ENCODE measurements at places on chromosomes 3 and 15.

DNA sequence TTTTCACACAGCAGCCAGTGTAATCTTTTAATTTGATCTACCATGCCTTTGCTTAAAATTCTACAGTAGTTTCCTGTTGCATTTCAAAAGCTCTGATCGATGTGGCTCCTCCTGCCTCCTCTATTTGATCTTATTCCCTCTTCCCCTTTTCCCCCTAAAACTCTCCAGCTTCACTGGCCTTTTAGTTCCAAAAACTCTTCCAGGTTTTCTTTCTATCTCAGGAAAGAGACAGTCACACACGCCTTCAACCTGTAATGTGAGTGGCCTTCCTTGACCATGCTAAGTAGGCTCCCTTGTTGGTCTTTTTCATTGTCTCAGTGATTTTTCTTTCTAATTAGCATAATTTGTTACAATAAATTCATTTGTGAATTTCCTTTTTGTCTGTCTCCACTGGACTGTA, 985 bp downstream of the TEX9 start:
- no peak for DNase-seq

GRCh38 chr15:20351448-20351971, 190.1 kb downstream of the GOLGA6L6 start:
- no peak for DNase-seq

GRCh38 chr3:194984622-194985021, 286.3 kb downstream of the XXYLT1 start:
- DNase-seq: no peak

DNA sequence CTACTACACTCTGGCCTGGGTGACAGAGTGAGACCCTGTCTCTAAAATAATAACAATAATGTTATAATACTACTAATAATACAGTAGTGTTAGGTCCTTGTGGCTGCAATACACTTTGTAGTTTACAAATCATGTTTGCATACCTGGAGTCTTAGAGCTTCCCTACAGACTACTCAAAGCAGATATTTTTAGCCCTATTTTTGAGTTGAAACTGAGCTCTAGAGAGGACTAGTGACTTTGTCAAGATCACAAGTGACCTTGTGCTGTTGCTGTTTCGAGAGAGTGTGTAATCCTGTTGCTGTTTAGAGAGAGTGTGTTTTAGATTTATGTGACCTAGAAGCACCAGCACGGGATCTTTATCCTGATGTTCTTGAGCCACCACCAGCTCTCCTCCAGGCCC, 105.3 kb upstream of the RNU6-1 start:
- no peak for DNase-seq

DNA sequence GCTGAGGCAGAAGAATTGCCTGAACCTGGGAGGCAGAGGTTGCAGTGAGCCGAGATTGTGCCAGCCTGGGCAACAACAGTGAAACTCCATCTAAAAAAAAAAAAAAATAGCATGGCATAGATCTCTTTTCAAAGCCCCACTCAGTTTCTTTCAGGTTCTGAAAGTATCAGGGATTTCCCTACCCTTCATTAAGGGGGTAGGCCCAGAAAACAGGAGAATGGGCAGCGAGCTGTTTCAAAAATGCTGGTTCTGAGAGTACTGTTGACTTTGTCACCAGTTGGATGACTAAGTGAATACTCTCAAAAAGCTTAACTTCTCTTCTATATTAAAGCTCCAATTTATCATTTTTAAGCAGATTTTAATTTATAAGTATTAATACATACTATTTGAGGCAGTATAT, 72.8 kb downstream of the ARHGAP31 start:
- no peak for DNase-seq

GRCh38 chr3:30848087-30848779, 46.2 kb downstream of the GADL1 start:
- peak; percentile 11 for DNase-seq

- no peak for DNase-seq
These were observed 57.8 kb upstream of the C15orf39 start for GRCh38 chr15:75143738-75144334.

DNA sequence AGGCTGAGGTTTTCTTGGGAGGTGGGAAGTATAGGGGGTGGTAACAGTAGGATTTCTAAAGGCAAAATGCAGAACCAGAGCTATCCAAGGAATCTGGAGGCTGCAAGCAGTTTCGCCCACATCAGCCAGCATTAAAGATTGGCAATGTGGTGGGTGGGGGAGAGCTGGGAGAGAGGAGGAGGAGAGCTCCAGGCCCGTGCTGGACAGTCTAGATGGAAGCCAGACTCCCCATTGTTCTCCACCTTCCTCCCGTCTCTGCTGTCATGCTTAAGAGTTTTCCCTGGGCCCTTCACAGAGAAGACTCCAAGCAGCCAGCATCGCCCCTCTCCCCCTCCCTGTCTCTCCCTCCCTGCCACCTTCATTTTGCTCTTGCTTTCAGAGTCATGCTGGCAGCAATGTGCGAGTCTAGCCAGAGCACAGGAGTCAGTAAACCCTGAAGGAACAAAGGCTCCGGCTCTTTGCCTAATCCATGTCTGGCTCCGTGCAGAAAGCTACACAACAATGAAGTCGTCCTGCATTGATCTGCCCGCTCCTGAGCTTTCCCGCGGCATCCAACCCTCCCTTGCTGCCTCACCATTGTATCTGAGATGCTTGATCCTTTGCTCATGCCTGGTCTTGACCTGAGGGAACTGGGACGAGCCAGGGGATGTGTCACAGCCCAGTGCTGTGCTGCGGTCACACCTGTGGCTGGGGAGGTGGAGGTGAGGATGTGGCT, 282.9 kb downstream of the NTRK3 start:
- no peak for DNase-seq

DNA sequence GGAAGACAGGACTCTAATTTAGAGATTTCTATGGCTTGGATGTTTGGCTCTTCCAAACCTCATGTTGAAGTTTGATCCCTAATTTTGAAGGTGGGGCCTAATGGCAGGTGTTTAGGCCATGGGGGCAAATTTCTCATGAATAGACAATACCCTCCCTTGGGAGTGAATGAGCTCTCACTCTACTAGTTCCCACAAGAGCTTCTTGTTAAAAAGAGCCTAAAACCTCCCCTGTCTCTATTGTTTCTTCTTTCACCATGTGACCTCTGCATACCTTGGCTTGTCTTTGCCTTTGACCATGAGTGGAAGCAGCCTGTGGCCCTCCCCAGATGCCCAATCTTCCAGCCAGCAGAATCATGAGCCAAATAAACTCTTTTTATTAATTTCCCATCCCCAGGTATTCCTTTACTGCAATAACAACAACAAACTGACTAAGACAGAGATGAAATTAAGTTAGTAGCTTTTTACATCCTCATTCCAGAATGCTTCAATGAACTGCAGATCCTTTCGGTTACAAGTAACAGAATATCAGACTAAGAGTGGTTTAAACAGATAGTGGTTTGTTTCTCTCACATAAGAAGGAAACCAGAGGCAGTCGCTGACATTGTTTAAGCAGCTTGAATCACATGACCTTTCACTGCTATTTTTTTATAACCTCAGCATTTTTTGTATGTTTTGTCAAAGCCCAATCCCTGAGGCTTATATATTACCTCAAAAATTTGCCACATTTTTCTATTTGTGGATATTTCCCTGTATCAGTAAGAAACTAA, 1013.3 kb upstream of the SEMA6D start:
- no peak for DNase-seq

- no peak for DNase-seq
These were observed 114.1 kb upstream of the FRMD4B start for GRCh38 chr3:69499899-69500421.

DNA sequence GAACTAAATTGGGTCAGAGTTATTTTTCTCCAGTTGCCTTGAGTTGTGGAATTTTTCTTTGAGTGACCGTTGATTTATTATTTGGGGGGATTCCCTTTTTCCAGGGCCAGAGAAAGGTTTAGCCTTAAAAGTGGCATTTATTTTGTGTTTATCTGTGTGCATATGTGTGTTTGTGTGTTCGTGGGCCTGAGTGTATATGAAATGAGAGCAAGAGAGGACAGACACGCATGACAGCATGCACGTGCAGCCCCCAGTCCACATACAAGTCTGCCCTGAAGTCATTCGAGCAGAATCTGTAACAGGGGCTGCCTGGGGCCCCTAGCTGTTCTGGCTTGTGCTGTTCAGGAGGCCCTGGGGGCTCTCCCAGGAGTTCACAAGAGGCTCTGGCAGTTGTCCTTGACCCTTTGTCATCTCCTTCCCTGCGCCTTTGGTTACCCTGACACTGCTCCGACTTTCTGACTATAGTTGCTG, 18.3 kb upstream of the TRAK1 start:
- no peak for DNase-seq

GRCh38 chr15:48437178-48437577, 105.9 kb downstream of the DUT start:
- no peak for DNase-seq

- DNase-seq: no peak
These were observed 148.0 kb upstream of the TPM1 start for GRCh38 chr15:62894322-62895085.

DNA sequence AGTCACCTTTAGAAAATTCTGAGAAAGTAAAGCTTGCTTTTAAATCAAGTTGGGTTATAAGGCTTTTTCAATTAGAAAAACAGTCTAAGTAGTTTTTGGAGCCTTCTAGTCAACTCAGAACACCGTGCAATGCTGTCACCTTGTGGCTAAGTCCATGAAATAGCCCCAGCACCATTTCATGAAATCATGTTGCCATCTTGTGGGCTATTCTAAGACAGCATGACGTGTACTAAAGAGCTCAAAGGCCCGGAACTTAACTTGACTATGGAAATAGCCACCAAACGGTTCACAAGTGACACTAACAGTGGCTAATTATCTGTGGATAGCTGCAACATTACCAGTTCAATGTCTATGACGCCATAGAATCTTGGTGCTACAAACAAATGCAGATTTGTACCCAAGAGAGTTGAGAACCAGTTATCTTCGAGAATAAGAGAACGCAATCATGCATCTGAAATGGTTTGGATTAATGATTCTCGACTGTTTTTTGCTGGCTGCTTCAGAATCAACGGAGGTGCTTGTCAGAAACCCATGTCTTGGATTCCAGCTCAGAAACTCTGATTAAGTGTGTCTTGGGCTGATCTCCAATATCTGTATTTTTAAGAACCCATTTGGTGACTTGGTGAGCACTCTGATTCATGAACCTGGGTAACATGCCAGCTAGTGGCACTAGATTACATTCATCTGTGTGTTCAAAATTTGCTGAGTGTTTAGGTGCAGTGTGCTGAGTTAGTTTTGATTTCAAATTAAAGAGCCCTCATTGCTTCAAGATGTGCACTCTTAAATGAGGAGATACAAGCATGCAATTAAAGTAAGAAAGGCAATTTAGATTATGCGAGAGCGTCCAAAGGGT, 111.2 kb upstream of the MCTP2 start:
- DNase-seq: peak; percentile 88

- peak; percentile 85 for DNase-seq
These were observed 383.0 kb downstream of the TBL1XR1 start for GRCh38 chr3:176814285-176814684.

DNA sequence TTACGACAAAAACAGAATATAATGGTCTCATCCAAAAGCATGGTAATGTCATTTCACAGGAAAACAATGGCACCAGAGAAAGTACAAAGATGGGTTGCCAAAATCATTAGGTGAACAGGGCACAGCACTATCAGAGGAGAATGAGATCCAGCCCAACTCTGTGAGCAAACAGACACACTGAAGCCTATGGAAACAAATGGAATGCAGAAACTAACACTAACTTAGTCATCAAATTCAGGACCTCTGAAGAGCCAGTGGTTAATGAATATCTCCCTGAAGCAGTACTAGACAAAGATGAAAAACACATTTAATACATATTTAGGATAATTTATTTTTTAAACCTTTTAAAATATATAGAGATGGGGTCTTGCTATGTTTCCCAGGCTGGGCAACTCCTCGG, 14.6 kb upstream of the RPS17 start:
- DNase-seq: no peak

- peak; percentile 67 for DNase-seq
These were observed 318.5 kb upstream of the ADAMTS9 start for GRCh38 chr3:65006300-65006739.

GRCh38 chr15:64568765-64569164, 108.4 kb downstream of the ZNF609 start:
- DNase-seq: no peak
